Chondrocyte (in vitro differentiated cells): ENCODE measurements at places on chromosomes 2 and 18. TPM values are rescaled to one million over a fixed set of nuclear protein-coding genes. Genes with fewer than 3 reads are reported as not detected.

DNA sequence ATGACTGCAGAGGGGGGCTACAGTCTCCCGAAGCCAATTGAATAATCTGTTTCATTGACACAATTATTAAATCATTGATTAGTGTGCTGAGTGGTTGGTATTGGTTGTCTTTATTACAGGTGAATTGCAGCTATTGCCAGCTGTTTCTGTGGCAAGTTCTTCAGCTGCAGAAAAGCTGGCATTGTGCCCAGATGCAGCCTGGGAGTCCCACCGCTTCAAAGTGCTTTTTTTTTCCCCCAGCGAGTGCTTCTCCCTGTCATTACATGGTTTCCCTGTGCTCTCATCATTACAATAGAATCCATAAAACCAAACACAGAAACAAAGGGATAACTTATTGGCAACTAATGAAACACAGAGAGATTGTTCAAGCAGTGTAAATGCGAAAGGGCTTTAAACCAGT lies 164.7 kb downstream of the GRB14 start:
- no peak for DNase-seq

- DNase-seq = no peak
Measured at GRCh38 chr2:85131116-85131515, 2.1 kb upstream of the TCF7L1 start.

- no peak for DNase-seq
Measured at GRCh38 chr2:167132066-167132465, 243.8 kb downstream of the XIRP2 start.

DNA sequence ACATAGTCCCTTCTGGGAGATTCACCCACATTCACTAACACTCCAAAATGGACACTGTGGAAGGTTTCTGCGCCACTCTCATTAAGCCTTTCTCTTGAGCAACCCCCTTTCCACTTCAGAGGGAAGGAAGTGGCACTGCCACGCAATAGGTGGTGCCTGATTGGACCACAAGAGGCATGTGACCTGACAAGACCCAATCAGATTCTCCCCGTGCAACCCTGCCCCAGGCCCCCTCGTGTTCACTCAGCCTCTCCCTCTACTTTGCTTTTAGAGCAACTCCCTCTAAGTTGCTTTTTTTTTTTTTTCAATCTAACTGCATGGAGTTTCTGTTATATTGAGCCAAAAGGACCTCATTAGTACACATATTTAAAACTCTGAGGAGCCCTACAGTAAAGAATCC lies 158.0 kb downstream of the EN1 start:
- DNase-seq = no peak

DNA sequence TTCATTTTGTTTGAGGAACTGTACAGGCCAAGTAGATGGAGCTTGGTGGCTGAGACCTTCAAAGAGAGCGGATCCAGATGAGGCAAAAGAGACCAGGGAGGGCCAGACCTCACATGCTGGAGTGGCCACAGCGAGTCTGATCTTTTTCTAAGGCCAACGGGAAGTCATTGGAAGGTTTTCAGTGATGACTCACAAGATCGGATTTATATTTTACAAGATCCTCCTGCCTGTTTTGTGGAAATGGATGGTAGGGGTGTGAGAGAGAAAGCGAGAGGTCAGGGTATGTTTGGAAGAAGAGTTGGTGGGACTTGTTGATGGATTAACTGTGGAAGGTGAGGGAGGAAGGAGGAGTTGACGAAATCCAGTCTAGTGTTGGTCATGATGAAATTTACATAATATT lies 44.6 kb upstream of the TUBA3D start:
- no peak for DNase-seq

DNA sequence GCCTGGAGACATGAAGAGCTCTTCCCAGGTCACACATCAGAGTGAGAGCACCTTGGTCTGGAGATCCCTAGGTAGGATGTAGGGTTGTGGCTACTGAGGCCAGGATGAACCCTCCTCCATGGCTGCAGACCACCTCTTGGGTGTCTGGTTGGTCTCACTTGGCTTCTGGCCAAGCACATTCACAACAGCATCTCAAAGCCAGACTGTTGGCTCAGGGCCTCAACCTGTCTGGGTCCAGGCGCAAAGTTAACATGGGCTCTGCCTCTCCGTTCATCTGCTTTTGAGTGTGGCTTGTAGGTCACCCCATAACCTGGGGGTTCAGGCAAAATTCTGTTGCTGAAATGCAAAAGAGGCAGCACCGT lies 40.1 kb downstream of the RHOB start:
- DNase-seq = no peak

TCF4 gene
- 36.8 to 91.8 TPM (median 46.6 TPM) in 3 replicates for total RNA-seq

PAX8 gene
- total RNA-seq = 0.29 TPM in 1 of 3 replicates, not detected in the others

- DNase-seq = peak; percentile 96
Measured at GRCh38 chr2:85132834-85133637, at the start of gene TCF7L1. Gene TCF7L1 (plus strand): TSS chr2:85133392. CDS start chr2:85133685, 293 bp downstream.

DNA sequence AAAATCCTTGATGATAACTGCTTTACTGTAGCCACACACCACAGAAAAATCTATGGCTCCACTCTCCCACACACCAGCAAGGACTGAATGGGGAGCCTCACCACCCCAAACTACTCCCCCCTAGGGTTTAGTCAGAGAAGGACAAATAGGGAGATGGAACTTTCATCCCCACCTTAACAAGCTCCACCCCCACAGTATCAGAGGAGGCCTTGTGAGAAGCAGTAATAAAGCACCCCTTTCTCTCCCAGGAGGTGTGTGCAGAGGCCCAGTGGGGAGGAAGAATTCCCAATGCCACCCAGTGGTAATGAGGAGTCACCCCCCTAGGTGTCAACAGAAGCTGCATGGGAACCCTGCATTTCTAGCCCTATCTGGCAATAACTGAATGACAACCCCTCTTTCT lies 224.9 kb downstream of the TNS1 start:
- no peak for DNase-seq

TLX2 gene
- 0.10 TPM in 1 of 3 replicates, not detected in the others for total RNA-seq

- no peak for DNase-seq
Measured at GRCh38 chr2:235607546-235608199, 113.8 kb downstream of the AGAP1 start.

MRPS5 gene
- total RNA-seq = 32.9 to 42.4 TPM (median 33.6 TPM) in 3 replicates

DNA sequence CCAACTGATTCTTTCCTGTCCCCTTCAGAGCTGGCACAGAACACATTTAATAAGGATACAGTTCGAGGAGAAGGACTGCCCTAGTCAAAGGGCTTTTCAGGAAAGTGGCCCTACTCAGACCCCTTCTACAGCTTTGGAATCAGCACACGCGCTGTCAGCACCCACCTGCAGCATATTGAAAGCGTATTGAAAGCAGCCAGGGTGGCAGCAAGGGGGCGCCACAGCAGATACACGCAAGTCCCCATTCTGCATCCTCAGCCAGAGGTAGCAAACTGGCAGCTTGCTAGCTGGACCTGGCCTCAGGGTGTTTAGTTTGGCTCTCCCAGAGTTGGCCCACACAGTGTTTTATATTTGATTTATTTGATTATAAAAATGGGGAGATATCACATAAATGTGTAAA lies 101.0 kb upstream of the NT5C1B start:
- DNase-seq = no peak

IAH1 gene
- 66.6 to 72.9 TPM (median 67.8 TPM) in 3 replicates for total RNA-seq

- DNase-seq = no peak
Measured at GRCh38 chr2:191114403-191114886, 36.3 kb downstream of the STAT4 start.

PCARE gene
- total RNA-seq = not detected in 3 replicates

DNA sequence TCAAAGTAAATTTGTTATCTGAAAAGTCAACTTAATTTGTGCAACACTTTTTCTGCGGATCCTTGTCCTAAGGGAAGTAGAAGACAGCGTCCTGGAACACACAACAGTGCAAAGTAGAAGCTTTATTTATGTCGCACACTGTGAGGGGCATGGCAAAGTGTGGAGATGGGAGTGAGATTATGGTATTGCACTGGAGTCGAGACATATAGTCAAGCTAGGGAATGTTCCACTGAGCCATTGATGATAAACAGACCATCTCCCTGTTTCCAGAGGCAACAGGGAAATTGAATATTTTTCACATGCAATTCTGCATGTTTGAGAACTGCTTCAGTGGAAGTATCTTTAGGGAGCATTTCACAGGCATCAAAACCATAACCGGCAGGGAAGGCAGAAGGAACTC lies 46.2 kb downstream of the LRRTM1 start:
- DNase-seq = no peak

DNA sequence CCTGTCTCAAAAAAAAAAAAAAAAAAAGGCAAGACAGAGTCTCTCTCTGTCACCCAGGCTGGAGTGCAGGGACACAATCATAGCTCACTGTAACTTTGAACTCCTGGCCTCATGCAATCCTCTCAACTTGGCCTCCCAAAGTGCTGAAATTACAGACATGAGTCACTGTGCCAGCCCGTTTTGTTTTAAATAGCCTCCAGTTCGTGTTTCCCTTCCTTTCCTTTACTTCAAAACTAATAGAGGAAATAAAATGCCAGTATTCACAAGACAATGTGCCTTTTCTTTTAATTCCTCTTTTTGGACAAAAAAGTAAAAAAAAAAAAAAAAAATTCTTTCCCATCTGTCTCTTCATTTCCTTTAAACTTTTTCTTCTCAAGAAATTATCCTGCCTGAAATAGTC lies 54.5 kb upstream of the ACMSD start:
- DNase-seq = no peak

DNA sequence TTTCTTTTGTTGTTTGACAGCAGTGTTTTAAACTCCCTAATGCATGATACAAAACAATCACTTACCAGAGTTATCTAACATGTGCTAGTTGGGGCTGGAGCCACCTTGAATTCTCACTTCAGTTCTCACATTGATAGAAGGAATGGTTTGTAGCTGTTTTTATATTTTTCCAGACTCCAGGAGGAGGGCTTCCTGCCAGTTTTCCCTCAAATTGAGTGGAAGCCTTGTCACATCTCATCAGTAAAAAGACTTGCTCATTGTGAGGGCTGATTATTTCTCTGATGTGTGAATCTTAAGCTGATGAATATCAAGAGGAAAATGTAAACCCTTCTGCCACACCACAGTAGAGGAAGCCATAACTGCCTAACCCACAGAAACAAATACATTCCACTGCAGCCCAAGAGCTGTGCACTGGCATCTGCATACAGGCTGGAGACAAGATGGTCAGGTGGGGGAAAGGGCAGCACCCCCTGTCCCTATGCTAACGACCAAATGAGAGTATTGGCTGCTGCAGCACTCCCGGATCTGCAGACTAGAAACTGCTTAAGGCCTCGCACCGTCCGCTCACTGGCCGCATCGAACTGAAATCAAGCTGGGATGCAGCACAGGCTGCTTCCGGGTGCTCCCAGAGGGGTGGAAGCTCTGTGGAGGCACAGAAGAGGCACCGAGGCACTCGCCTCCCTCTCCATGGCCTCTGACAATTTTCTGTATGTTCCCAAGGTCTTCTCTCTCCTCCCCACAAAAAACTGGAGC lies 73.7 kb upstream of the TPO start:
- no peak for DNase-seq

FSHR gene
- total RNA-seq = not detected in 3 replicates

MDH1B gene
- 0.82 to 1.5 TPM (median 0.90 TPM) in 3 replicates for total RNA-seq
